ENCODE measurements at places on chromosomes 5 and 9. TPM values are rescaled to one million over a fixed set of nuclear protein-coding genes. Genes with fewer than 3 reads are reported as not detected.

Gene GRAMD2B
- 11.8 TPM for total RNA-seq

Gene PCDHB13
- total RNA-seq: not detected

Gene SNCAIP
- not detected for total RNA-seq

Gene PPP2R2B
- total RNA-seq: 2.2 TPM

Gene ARAP3
- 19.6 TPM for total RNA-seq

Gene EIF4EBP3
- 8.9 TPM for total RNA-seq

Gene SERF1B
- total RNA-seq: 5.2 TPM

Gene ROPN1L
- total RNA-seq: 0.66 TPM

Gene TAF11L5
- total RNA-seq: not detected

Gene C5orf58
- not detected for total RNA-seq

Gene CD274
- total RNA-seq: 42.2 TPM

Gene HTR4
- total RNA-seq: not detected

Gene SH3RF2
- total RNA-seq: not detected

Gene LECT2
- total RNA-seq: not detected

Gene SLC46A2
- not detected for total RNA-seq

Gene TRPM3
- total RNA-seq: not detected

Gene FOXD4
- 0.24 TPM for total RNA-seq

Gene DMRT1
- total RNA-seq: not detected

Gene SLC25A2
- not detected for total RNA-seq

Gene SPINK7
- total RNA-seq: not detected

Gene MLANA
- total RNA-seq: not detected

Gene SLC36A2
- total RNA-seq: not detected

Gene CATSPER3
- total RNA-seq: 0.82 TPM

Gene CHMP5
- total RNA-seq: 70.0 TPM

Gene FAM153A
- total RNA-seq: 127 TPM

Gene PCDHB12
- total RNA-seq: not detected

Gene PPP1R26
- 3.4 TPM for total RNA-seq

Gene COMMD10
- 17.7 TPM for total RNA-seq

Gene IFNE
- total RNA-seq: not detected

Gene UNC13B
- 1.7 TPM for total RNA-seq

Gene GCNT1
- total RNA-seq: 8.7 TPM

Gene SHC3
- not detected for total RNA-seq

Gene IFNK
- total RNA-seq: not detected
